Stimulated activated CD4-positive, alpha-beta T cell treated with anti-CD3 and anti-CD28 coated beads, Interleukin-2, amount 100 ng/mL, for 4 hours (primary cell): ENCODE measurements at places on chromosomes 11 and 22.

DNA sequence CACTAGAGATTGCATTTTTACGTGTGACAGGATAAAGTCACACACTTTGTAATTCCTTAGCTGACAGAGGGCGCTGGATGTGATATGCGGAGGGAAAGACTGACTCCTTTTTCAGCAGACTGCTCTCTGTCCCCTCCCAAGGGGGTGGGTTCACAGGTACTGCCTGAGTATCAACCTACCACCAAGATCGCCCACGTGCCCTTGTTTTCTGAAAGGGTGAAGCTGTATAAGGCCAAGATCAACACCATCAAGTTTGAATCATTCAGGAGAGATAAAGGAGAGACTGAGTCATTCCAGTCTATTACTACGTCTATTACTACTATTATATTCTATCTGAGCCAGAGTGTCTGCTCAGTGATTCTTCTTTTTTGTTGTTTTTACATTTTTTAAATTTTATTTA, 30.7 kb downstream of the BUD13 start:
- DNase-seq = no peak

DNA sequence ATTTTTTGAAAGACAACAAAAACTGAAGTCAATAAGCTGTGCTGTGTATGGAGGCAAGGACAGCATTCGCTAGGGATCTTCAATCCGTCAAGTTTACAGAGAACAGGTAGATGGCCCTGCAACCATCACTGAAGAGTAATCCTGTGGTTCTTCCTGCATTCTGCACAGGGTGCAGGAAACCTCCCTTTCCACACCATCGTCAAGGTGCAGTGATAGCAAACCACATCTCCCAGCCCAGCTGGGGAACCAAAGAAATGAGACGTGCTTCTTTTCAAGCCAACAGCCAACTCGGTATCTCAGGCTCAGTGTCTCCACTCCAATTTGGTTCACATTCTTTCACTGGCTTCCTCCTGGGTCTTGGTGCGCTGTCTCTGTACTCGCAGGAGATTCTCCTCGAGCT, 814.5 kb downstream of the OPCML start:
- DNase-seq = no peak

GRCh38 chr11:10305964-10306918, 1.4 kb downstream of the ADM start:
- DNase-seq = no peak

DNA sequence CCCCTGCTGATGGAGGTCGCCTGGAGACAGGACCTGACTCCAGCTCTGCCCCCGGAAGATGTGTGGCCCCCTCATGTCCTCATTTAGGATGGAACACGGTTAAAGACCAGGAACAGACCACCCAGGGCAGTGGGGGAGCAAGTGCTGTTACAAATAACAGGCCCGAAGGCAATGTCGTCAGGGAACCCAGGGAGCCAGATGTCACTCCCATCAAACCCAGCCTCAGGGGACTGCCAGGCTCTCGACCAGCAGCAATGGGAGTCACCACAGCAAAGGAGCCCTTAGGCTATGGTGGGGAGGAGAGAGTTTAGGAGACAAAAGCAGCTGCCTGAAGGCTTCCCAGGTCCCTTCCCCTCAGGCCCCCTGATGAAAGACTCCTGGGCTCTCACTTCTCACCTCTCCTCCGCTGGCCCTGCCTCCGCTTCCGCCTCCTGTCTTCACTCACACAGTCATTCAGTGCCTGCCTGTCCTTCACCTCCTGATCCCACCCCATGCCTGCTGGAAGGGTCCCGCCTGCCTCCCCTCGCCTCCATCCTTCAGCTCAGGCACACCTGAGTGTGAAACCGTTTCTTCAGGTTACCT, 4.4 kb downstream of the RPS19BP1 start:
- no peak for DNase-seq

DNA sequence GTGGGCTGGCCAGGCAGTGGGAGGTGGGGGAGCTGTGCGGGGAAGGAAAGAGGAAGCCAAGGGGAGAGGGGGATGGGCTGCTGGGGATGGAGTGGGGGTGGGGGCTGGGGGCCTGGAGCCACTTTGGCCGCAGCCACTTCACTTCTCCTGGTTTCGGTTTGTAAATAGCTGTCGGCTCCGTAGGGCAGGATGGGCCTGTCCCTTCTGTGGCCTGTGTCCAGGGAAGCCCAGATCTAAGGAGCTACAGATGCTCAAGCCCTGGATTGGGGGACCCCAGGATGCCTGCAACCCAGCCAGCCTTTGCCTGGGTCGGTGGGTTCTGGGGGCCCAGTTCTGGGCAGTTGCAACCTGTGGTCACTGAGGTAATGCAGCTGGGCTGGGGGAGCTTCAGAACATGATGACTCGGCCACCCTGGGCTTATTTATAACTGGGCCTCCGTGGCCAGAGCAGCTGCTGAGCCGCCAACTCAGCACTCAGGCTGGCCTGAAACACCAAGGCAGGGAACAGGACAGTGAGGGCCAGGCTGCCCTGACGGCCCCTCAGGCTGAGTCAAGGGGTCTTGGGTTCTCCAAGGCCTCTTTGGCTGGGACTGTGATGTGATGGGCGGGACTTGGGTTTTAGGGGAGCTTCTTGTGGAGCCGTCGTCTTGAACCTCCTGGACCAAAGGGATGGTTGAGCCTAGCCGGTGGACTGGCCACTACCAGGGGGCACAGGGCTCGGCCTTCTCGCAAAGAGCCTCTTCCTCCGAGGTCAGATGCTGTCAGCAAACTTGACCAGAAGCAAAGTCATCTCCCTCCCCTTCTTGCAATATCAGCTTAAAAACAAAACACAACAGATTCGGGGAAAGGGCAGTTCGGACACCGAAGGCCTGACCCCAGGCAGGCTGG, 15.0 kb upstream of the SLC39A13 start:
- no peak for DNase-seq

- DNase-seq = no peak
Observed at GRCh38 chr11:31793264-31793663, 17.9 kb downstream of the PAX6 start.

GRCh38 chr11:10908215-10908951, 50.5 kb upstream of the ZBED5 start:
- no peak for DNase-seq

- no peak for DNase-seq
Observed at GRCh38 chr22:40429481-40429880, 59.1 kb downstream of the SGSM3 start.

DNA sequence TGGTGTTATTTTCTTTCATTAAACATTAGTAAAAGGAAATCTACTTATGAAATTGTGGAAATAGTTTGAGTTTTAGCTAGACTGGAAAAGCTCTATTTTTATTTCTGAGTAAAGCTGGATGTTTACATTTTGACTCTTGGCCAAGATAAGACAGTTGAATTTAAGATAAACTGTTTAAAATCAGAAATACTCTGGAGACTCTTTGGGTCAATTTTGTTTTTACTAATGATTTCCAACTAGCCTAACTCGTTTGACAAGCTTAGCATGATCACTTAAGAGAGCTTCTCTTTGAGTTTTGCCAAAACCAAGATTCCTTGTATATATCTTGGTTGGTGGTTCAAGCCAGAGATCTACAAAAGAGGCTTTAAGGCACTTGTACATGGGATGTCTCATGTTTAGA, 724.8 kb upstream of the LUZP2 start:
- no peak for DNase-seq

DNA sequence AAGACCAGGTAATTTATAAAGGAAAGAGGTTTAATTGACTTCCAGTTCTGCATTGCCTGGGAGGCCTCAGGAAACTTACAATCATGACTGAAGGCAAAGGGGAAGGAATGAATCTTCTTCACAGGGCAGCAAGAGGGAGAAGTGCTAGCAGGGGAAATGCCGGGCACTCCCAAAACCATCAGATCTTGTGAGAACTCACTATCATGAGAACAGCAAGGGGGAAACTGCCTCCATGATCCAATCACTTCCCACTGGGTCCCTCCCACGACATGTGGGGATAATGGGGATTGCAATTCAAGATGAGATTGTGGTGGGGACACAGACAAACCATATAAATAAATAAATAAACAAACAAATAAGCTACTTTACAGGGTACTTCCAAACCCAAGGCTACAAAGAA, 28.8 kb upstream of the EXPH5 start:
- no peak for DNase-seq

GRCh38 chr11:41175304-41175972, 284.0 kb downstream of the LRRC4C start:
- no peak for DNase-seq

DNA sequence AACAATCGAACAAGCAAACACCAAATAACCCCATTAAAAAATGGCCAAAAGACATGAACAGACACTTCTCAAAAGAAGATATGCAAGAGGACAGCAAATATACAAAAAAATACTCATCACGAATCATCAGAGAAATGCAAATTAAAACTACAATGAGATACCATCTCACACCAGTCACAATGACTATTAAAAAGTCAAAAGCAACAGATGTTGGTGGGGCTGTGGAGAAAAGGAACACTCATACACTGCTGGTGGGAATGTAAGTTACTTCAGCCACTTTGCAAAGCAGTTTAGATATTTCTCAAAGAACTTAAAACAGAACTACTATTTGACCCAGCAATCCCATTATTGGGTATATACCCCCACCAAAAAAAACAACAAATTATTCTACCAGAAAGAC, 51.3 kb upstream of the FLI1 start:
- no peak for DNase-seq

DNA sequence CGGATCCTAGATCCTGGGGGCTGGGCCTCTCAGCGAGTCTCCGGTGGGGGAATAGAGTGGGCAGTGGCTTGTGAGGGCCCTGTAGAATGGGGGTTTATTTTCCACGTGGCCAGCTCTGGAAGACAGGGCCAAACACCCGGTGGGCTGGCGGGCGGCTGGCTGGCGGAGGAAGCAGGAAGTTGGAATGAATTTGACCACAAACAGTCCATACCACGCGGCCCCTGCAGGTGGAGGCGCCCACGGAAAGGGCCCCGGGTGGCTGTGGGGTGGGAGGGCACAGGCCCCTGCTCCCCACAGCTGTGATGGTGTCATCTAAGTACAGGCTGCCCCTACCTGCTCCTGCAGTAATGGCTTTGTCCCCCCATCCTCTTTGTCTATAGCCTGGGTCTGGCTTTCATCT, 15.1 kb downstream of the MCAT start:
- no peak for DNase-seq

DNA sequence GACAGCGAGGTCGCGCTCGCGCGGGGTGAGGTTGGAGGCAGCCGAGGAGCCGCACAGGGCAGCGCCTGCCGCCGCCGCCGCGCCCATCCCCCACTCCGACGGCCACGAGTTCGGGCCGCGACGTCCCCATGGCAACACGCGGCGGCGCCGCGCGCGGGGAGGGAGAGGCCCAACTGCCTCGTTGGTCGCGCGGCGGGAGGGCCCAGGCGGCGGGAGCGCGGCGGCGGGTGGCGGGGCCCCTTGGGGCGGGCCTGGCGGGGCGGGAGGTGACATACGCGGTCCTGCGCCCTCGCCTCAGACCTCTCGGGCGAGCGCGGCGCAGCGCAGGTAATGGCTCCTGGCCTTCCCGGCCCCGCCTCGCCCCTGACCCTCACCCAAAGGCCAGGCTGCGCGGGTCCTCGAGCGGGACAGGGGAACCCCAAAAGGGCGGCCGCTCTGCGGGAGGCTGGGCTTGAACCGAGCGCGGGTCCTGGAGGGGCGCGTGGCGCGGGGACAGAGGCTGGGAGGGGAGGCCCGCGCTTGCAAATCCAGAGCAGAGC, at the start of gene DEUP1:
Gene DEUP1 (plus strand): TSS at position 297 of the 539 bp plus-strand sequence. CDS start 1,518 bp downstream, outside the sequence.
- DNase-seq = no peak

DNA sequence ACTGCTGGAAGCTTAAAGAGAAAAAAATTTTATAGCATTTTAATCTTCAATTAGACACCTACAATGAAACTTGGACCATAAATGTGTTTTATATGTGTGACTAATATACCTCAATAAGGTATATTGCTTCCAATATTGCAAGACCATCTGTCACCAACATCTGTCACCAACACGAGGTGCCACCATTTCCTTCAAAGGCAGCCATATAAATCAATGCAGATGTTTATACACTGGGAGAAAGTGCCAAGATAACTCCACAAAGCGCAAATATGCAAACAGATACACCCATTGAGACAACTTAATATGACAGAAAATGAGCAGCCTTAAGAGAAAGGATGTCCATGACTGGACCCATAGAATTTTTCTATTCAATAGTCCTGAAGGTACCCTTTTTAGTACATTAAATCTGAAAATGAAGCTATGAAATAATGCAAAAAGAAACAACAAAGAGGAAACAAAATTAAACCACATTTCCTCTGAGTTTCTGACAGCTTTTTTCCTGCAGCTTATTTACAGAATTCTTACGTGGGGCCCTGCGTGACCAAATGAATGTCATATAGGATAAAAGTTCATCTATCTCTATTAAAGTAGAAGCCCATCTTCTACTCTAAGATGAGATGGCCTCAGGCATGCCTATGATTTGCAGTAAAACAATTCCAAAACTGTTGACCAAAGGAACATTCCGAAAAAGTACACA, 12.5 kb downstream of the MPZL3 start:
- no peak for DNase-seq

- no peak for DNase-seq
Observed at GRCh38 chr11:76276046-76276780, 69.9 kb upstream of the WNT11 start.

- no peak for DNase-seq
Observed at GRCh38 chr11:6328321-6328720, 8.0 kb upstream of the CAVIN3 start.

DNA sequence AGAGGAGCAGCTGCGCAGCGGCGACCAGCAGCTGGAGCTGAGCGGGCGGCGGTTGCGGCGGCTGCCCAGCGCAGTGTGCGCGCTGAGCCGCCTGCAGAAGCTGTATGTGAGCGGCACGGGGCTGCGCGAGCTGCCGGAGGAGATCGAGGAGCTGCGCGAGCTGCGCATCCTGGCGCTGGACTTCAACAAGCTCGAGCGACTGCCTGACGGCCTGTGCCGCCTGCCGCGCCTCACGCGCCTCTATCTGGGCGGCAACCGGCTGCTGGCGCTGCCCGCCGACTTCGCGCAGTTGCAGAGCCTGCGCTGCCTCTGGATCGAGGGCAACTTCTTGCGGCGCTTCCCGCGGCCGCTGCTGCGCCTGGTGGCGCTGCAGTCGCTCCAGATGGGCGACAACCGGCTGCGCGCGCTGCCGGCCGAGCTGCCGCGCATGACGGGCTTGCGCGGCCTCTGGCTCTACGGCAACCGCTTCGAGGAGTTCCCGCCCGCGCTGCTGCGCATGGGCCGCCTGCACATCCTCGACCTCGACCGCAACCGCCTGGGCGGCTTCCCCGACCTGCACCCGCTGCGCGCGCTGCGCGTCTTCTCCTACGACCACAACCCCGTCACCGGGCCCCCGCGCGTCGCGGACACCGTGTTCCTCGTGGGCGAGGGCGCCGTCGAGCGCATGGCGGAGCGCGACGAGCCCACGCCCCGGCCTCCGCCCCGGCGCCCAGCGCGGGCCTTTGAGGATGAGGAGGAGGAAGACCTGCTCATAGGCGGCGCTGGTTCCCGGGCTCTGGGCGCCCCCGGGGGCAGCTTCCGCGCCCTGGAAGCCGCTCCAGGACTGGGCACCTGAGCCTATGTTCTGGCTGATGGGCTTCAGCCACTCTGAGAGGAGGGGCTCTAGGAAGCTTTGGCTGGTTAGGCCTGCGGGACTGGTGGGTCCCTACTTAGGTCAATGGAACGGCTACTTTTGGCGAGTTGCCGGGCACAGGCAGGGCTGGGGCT, 787 bp downstream of the LRRC10B start:
- peak; percentile 39 for DNase-seq

- no peak for DNase-seq
Observed at GRCh38 chr22:26326803-26327202, 102.3 kb upstream of the ASPHD2 start.

- DNase-seq = no peak
Observed at GRCh38 chr11:67291481-67292381, 2.6 kb downstream of the ANKRD13D start.

GRCh38 chr11:45045683-45046471, 95.2 kb upstream of the TP53I11 start:
- DNase-seq = peak; percentile 3

GRCh38 chr11:75593286-75593915, 31.3 kb downstream of the SERPINH1 start:
- no peak for DNase-seq
